ENCODE measurements at places on chromosomes 12 and 14.

- no peak overlapping the region for H3K27ac ChIP-seq
- DNase-seq, result no peak
- no peak overlapping the region for H3K4me3 ChIP-seq
- peaks cover 2% of the 10 kb centered on the region for H3K4me1 ChIP-seq
These were observed 653.9 kb upstream of the TMEM132C start for GRCh38 chr12:127613056-127613455.

- no peak for DNase-seq
- no peak overlapping the region for H3K27ac ChIP-seq
- peaks cover 3% of the 10 kb centered on the region for H3K27me3 ChIP-seq
- H3K4me1 ChIP-seq, result no peaks in the 10 kb centered on the region
These were observed 81.9 kb upstream of the USP44 start for GRCh38 chr12:95633049-95633731.

GRCh38 chr12:132354211-132354981, 25.0 kb upstream of the GALNT9 start:
- DNase-seq, result no peak
- no peaks in the 10 kb centered on the region for H3K27me3 ChIP-seq
- no peak overlapping the region for H3K27ac ChIP-seq
- H3K4me3 ChIP-seq, result no peak overlapping the region
- H3K4me1 ChIP-seq, result no peaks in the 10 kb centered on the region
- no peaks in the 10 kb centered on the region for H3K36me3 ChIP-seq

DNA sequence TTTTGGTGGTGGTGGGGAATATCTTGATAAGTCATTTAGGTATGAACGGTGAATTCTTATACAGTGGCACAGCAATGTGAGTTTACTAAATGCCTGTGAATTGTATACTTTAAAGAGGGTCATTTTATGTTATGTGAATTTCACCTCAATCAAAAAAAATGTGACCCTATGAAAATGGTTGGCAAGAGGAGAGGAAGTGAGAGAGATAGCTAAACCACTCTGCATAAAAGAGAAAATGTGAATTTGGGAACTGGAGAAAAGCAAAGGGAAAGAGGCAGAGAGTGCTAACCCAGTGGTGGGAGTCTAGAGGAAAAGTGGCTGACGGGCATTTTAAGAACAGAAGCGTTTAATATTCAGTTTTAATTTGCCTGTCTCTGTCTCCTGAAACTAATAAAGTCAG, 93.8 kb downstream of the SLC38A6 start:
- no peak overlapping the region for H3K27ac ChIP-seq
- no peaks in the 10 kb centered on the region for H3K4me1 ChIP-seq
- H3K4me3 ChIP-seq, result no peak overlapping the region

DNA sequence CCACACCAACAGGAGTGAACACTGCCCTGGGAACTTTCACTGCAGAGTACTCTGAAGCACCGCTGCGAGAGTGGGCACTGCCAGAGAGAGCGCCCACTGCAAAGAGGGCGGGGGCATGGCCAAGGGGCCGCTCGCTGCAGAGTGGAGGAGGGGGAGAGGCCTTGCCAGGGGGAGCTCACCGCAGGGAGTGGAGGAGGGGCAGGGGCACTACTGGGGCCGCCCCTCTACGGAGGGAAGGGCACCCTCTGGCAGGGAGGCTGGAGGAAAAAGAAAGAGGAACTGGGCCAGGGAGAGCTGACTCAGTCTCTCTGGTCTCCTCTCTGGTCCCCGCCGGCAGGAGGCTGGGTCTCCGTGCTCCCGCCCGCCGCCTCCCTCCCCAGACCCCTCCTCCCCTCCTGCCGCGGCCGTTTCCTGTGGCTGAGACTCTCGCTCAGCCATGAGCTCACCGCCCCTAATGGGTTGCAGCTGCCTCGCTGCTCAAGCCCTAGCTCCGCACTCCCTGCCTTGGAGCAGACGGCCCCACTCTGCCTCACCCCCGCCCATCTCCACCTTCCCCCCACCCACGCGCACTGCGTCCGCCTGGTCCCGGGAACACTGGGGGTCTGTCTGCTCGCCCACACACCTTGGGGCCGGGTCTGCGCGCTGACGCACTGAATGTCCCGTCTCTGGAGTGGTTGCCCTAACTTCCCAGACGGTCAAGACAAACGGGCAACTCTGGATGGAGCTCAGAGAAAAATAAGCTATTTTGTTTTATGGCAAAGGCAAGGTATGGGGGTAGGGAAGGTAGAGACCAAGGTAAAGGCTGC, 1.3 kb downstream of the ARHGEF40 start:
- H3K27me3 ChIP-seq, result no peaks in the 10 kb centered on the region
- H3K36me3 ChIP-seq, result peaks cover 10% of the 10 kb centered on the region
- peaks cover 8% of the 10 kb centered on the region for H3K4me1 ChIP-seq
- DNase-seq, result peak; percentile 94
- H3K27ac ChIP-seq, result peak overlapping the region; percentile 77
- H3K4me3 ChIP-seq, result peak overlapping the region; percentile 85

DNA sequence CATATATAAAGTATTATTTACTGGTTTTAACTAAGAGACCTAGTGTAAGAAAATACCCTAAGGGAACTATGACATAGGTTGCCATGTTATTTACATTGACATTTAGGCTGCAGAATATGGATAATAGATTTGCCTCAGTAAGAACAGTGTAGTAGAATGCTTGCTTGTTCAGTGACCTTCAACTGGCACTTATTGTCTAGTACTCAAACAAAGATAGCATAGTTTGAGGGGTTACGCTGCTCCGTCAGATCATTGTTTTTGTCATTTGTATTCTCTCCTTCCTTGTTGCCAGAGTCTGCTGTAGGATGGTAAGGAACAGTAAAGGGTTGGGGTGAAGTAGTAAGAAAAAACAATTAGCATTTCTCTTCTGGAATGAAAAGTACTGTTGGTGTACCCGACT, 33.2 kb downstream of the TOGARAM1 start:
- peak overlapping the region; percentile 4 for H3K27ac ChIP-seq
- H3K4me1 ChIP-seq, result peaks cover 6% of the 10 kb centered on the region
- no peak overlapping the region for H3K4me3 ChIP-seq
- peak; percentile 20 for DNase-seq

DNA sequence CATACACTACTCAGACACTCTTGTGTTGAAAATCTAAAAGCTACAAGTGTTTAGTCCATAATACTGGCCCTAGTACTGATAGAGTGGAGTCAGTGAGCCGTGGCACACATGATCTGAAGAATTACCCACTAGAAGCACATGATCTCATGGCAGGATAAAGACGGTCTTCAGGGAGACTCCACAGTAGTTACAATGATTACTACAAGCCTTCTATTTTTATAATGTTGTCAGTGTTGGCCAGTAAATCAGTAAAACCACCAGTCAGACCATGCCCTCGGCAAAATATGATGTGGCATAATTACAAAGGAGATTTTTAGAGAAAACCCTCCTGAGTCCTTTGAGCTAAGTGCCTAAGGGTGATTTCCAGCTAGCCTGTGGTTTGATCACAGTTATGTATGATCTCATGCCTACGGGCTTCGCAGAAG, 114.9 kb downstream of the PDZRN4 start:
- H3K27ac ChIP-seq, result no peak overlapping the region
- H3K27me3 ChIP-seq, result no peaks in the 10 kb centered on the region
- no peak overlapping the region for H3K4me3 ChIP-seq

GRCh38 chr12:38465020-38465419, 148.4 kb downstream of the ALG10B start:
- H3K4me1 ChIP-seq, result no peaks in the 10 kb centered on the region
- H3K27me3 ChIP-seq, result no peaks in the 10 kb centered on the region
- H3K4me3 ChIP-seq, result no peak overlapping the region
- H3K36me3 ChIP-seq, result no peaks in the 10 kb centered on the region

DNA sequence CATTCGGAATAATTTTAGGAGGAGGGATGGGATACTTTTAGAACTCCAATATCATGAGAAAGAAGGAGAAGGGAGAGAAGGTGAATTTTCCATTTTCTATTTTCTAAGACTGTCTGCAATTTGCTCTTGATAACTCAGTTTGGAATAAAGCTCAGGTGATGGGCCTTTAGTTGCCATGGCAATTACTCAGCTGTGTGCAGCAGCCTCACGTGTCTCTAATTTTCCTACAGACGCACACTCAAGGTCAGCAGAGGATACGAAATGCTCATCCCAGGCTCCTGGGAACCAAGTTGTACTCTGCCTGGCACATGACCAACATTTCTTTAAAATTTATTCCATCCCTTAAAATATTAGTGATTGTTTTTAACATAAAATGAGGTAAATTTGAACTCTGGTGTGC, 76.7 kb downstream of the TTC8 start:
- no peaks in the 10 kb centered on the region for H3K36me3 ChIP-seq
- no peak overlapping the region for H3K4me3 ChIP-seq
- H3K27me3 ChIP-seq, result no peaks in the 10 kb centered on the region
- no peaks in the 10 kb centered on the region for H3K4me1 ChIP-seq
- H3K27ac ChIP-seq, result no peak overlapping the region
- no peak for DNase-seq

DNA sequence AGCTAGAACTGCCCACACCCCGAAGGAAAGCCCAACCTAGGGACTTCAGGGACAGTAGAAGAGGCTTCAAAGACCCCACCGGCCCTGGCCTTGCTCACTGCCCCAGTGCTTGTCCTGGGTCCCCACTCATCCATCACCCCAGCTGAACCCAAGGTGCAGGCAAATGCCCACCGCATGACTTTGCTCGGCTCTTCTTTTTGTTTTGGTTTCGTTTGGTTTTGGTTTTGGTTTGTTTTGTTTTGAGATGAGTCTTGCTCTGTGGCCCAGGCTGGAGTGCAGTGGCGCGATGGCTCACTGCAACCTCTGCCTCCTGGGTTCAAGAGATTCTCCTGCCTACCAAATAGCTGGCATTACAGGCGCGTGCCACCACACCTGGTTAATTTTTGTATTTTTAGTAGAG, 9.0 kb downstream of the CCDC85C start:
- H3K27me3 ChIP-seq, result no peaks in the 10 kb centered on the region
- no peaks in the 10 kb centered on the region for H3K36me3 ChIP-seq
- DNase-seq, result no peak
- no peak overlapping the region for H3K27ac ChIP-seq
- peaks cover 37% of the 10 kb centered on the region for H3K4me1 ChIP-seq
- no peak overlapping the region for H3K4me3 ChIP-seq

- no peak for DNase-seq
- H3K27ac ChIP-seq, result no peak overlapping the region
- no peaks in the 10 kb centered on the region for H3K4me1 ChIP-seq
- no peaks in the 10 kb centered on the region for H3K36me3 ChIP-seq
These were observed 11.5 kb downstream of the TEAD4 start for GRCh38 chr12:2970744-2971143.

GRCh38 chr12:31477687-31478086, 113.2 kb downstream of the DENND5B start:
- H3K4me1 ChIP-seq, result peaks cover 41% of the 10 kb centered on the region
- no peaks in the 10 kb centered on the region for H3K27me3 ChIP-seq
- no peak overlapping the region for H3K4me3 ChIP-seq
- peaks cover 9% of the 10 kb centered on the region for H3K36me3 ChIP-seq
- no peak overlapping the region for H3K27ac ChIP-seq

- no peaks in the 10 kb centered on the region for H3K27me3 ChIP-seq
- no peak for DNase-seq
- peaks cover 77% of the 10 kb centered on the region for H3K36me3 ChIP-seq
These were observed 41.4 kb downstream of the ZC3H14 start for GRCh38 chr14:88604212-88604611.

- no peak for DNase-seq
- peak overlapping the region; percentile 86 for H3K27ac ChIP-seq
- peaks cover 41% of the 10 kb centered on the region for H3K4me1 ChIP-seq
These were observed 213.6 kb downstream of the ERC1 start for GRCh38 chr12:1204581-1205121.

GRCh38 chr14:56959869-56960268, 149.6 kb upstream of the OTX2 start:
- no peaks in the 10 kb centered on the region for H3K36me3 ChIP-seq
- no peaks in the 10 kb centered on the region for H3K27me3 ChIP-seq
- H3K4me1 ChIP-seq, result no peaks in the 10 kb centered on the region
- no peak overlapping the region for H3K4me3 ChIP-seq
- DNase-seq, result no peak

- H3K4me1 ChIP-seq, result peaks cover 4% of the 10 kb centered on the region
- no peak overlapping the region for H3K27ac ChIP-seq
- peak; percentile 88 for DNase-seq
- H3K36me3 ChIP-seq, result peaks cover 69% of the 10 kb centered on the region
- H3K4me3 ChIP-seq, result no peak overlapping the region
These were observed 5.2 kb upstream of the ACADS start for GRCh38 chr12:120720234-120720986.

Data from cardiac muscle cell (in vitro differentiated cells and primary cell).